ENCODE measurements at places on chromosomes 7 and 10. TPM values are rescaled to one million over a fixed set of nuclear protein-coding genes. Genes with fewer than 3 reads are reported as not detected.

DNA sequence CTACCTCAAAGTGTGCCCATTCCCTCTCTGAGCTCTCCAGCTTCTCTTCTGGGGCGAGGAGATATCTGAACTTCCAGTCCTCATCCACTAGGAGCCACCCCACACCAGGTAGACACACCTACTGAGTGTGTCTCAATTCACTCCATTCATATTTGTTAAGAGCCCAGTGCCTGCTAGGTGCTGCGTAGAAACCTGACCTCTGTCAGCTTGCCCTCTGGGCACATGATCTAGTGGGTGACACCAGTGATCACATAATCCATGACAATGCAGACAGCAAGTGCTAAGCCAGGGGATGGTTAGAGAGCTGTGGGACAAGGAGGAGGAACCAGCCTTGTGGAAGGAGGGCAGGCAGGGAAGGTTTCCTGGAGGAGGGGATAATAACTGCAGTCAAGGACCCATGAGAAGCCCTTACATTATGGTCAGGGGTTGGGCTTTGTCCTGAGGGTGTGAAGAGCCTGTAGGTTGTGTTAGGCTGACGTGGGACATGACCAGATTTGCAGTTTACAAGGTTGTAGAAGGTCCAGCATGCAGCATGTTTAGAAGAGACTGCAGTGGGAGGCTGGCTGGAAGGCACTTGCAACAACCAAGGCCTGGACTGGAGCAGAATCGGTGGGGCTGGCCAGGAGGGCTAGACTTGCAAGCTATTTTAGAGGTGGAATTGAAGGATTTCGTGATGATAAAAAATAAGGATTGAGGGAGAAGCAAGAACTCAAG is 81.8 kb downstream of the COL13A1 start:
- DNase-seq, result no peak

GRCh38 chr10:3635211-3635671 is 149.8 kb downstream of the KLF6 start:
- DNase-seq, result no peak

- peak; percentile 58 for DNase-seq
Observed at GRCh38 chr7:1558181-1558811, 2.3 kb upstream of the TMEM184A start.

DNA sequence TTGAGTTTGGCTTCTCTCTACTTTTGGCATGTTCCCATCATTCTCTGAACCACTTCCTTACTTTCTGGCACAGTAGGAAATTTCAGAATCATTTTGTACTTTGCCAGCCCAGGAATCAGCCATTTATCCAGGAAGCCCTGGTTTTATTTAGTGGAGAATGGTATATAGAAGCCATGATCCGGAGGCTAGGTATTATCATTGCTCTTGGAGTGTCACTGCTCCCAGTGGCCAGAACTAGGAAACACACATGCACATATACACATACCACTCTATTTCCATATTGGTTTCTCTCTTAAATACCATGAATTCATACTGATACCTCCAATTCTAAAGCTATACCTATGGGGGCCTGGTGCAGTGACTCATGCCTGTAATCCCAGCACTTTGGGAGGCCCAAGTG is 36.3 kb downstream of the SUFU start:
- no peak for DNase-seq

The LIPM gene
- not detected for polyA plus RNA-seq

The MAT1A gene
- 0.04 TPM for polyA plus RNA-seq

Data from muscle of back (tissue), 13 donors.